Sigmoid colon (tissue), 7 donors: ENCODE measurements at places on chromosomes 13 and 19. TPM values are rescaled to one million over a fixed set of nuclear protein-coding genes. Genes with fewer than 3 reads are reported as not detected.

GRCh38 chr13:85142351-85142927 is 656.8 kb downstream of the SLITRK6 start:
- DNase-seq: no peak

- no peak for DNase-seq
Measured at GRCh38 chr13:49904729-49905456, 31.2 kb downstream of the SPRYD7 start.

- no peak for DNase-seq
Measured at GRCh38 chr19:6602729-6603114, 11.8 kb upstream of the CD70 start.

GRCh38 chr13:61286148-61286745 is 129.4 kb downstream of the PCDH20 start:
- DNase-seq: no peak

DNA sequence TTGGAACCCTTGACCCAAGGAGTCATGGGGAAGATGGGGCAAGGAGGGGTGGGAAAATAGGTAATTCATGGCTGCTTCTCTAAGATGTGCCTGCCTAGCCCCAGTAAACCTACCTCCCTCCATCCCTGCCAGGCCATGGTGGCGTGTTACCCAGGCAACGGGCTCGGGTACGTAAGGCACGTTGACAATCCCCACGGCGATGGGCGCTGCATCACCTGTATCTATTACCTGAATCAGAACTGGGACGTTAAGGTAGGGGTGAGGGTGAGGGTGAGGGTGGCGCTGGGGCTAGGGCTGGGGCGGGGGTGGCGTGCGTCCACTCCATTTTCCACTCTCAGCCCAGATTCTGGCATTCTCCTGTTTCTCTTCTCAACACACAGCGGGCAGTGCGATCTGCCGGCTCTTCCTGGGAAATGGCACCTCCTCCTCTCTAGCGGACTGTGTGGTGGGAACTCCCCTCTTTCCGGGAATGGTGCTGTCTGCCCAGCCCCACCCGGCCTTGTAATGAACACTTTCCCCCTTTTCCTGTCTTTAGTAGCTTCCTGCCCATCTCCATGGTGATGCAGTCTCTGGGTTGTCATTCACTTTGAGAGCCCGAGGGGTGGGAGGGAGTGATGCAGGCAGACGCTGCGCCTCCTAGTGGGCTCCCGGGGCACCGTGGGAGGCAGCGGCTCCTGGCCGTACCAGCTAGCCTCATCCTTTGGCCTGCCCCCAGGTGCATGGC is 7.6 kb downstream of the EGLN2 start:
- DNase-seq: peak; percentile 92

- no peak for DNase-seq
Measured at GRCh38 chr19:18742838-18743783, 48.0 kb downstream of the COMP start.

DNA sequence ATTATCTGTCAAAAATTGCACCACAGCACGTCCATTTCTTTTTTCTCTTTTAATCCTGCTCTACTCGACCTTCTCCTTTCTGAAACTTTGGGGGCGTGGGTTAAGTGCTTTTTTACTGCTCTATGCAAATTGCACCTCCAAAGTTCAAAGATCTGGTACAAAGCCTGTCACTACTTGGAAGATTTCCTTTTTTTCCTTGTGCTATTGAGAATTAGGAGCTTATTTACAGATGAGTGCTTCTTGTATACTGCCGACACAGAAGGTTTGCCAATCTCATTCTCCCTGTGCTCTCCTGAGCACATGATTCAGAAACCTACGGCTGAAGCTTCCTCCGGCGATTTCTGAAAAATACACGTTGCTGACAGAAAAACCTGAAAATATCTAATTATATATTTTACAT is 94.8 kb downstream of the TEX29 start:
- DNase-seq: no peak

GRCh38 chr13:51006067-51006845 is 96.7 kb downstream of the RNASEH2B start:
- no peak for DNase-seq

DNA sequence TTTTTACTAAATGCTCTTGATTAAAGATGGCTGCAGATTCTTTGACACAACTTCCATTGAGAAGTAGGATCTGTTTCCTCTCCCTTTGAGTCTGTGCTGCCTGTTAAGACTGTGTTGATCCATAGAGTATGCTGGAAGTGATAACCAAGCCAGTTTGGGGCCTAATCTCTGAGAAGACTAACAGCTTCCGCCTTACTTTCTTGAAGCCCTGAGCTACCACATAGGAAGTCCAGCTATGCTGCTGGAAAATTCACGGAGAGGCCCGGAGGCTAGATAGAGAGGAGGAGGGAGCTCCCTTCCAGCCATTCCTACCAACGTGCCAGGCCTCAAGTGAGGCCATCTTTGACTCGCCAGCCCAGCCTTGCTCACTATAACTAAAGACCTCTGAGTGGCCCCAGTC is 12.5 kb downstream of the RAP2A start:
- DNase-seq: no peak

DNA sequence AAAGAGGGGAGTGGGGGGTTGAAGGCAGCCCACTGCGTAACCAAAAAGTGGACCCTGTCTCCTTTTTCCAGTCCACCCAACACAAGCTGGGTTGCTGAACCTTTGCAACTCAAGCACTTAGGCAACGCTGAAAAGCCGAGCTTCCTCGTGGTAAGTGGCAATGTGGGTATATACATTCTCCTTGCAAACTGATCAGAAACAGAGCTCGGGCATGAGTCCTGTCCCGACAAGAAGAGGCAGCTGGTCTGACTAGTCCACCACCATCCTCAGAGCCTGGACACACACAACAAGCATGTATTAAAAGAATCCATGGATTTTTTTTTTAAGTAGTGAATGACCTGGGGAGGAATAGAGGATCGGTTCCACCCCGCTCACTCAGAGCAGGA is 240.6 kb upstream of the ZNF507 start:
- no peak for DNase-seq

DNA sequence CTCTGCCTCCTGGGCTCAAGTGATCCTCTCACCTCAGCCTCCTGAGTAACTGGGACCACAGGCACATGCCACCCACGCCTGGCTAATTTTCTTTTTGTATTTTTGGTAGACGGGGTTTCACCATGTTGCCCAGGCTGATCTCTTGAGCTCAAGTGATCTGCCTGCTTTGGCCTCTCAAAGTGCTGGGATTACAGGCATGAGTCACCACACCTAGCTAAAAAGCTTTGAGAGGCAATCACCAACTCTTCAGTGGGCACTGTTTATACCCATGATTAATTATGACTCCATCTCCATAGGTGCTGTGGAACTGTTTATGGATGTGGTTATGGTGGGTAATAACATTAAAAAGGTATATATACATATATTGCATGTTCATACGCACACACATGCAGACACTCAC is 7.5 kb upstream of the RBM26 start:
- no peak for DNase-seq

- no peak for DNase-seq
Measured at GRCh38 chr13:32334671-32335070, 19.4 kb downstream of the BRCA2 start.

DNA sequence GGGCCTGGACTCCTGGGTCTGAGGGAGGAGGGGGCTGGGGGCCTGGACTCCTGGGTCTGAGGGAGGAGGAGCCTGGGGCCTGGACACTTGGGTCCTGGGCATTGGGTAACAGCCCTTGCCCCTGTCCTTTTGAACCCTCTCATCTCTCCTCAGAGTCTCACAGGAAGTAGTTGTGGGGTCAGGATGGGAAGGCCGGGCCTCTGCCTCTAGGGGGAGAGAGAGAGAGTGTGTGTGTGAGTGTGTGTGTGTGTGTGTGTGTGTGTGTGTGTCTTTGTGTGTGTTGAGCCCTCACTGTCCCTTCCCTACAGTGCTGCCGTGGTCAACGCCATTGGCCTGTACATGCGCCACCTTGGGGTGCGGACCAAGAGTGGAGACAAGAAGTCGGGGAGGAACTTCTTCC is 10.9 kb downstream of the ARHGEF1 start:
- no peak for DNase-seq

- no peak for DNase-seq
Measured at GRCh38 chr19:13951799-13952153, 533 bp upstream of the DCAF15 start.

- no peak for DNase-seq
Measured at GRCh38 chr13:71964491-71965100, 97.6 kb upstream of the DACH1 start.

- DNase-seq: no peak
Measured at GRCh38 chr19:19205416-19206410, 2.5 kb upstream of the NR2C2AP start.

- DNase-seq: no peak
Measured at GRCh38 chr19:40266119-40266518, 19.0 kb downstream of the AKT2 start.

DNA sequence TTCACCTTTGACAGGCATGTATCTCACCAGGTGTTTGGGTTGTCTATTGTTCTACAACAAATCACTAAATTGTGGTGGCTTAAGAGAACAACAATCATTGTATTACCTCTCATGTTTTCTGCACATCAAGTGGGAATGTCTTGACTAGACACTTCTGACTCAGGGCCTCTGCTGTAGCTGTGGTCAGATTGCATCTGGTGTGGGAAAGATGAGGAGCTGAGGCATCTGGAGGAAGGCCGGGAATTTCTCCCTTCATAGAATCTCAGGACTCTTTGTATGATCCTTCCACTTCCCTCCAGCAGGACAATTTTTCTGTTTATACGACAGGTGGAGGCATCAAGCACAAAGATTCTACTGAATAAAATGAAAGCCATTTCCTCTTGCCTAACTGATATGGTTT is 511.8 kb upstream of the NBEA start:
- DNase-seq: no peak

The SULT2A1 gene
- polyA plus RNA-seq: 0.07 TPM

The ZNF98 gene
- polyA plus RNA-seq: 0.15 TPM

The OR7D2 gene
- not detected for polyA plus RNA-seq

The GFY gene
- polyA plus RNA-seq: not detected

The NKPD1 gene
- 0.12 TPM for polyA plus RNA-seq
